ENCODE measurements at places on chromosomes 4 and X.

GRCh38 chr4:139957065-139957464 is 196.9 kb downstream of the MAML3 start:
- DNase-seq = no peak

DNA sequence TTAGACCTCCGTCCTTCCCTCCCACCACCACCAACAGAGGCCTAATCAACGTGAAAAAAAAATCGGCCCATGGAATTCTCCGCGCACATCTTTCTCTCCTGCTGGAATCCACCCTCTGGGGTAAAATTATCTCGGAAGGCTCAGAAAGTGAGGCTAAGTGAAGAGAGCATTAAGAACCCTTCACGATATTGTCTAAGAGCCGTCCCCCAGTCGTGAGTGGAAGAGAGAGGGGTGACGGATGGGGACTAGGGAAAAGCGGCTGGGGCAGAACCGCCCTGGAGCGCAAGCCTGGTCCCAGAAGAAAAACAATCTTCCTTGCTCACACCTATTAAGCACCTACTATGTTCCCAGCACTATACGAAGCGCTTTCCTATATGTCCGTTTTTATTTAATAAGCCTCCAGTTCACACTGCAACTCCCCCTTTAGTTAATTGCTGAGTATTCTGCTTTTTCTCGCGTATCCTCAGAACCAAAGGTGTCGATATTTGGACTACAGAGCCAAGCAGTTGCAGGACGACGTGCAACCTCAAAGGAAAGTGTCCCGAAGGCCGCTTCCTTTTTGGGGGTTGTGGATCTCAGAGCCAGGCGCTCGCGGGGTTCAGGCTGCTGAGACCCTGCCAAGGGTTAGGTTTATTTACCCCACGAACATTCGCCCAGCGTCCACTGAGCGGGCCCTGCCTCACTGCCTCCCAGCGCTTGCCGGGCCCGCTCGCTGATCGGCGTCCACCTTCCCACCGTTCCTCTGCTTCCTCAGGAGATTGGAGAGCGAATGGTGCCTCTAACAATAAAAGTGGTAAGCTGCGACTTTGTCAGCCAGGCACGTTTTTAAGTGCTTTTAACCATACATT is 889 bp downstream of the MGARP start:
- DNase-seq = no peak

- DNase-seq = peak; percentile 21
Measured at GRCh38 chr4:87848622-87849351, 16.0 kb downstream of the MEPE start.

DNA sequence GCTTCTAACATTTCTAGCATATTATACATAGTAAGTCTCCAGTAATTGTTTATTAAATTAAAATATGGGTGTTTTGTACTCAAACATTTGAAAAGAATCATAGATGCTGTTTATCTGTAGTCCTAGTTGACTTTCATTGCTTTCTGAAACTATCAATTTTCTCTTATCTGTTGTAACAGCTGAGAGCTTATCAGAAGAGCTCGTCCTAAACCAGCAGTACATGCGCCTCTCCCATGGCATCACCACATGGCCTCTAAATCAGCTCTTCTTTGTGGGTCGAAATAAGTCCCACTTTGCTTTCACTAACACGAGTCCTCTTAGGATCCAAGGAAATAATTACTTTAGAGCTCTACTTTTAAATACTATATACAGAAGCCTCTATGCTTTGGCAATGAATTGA is 55.1 kb downstream of the PPP3CA start:
- no peak for DNase-seq

DNA sequence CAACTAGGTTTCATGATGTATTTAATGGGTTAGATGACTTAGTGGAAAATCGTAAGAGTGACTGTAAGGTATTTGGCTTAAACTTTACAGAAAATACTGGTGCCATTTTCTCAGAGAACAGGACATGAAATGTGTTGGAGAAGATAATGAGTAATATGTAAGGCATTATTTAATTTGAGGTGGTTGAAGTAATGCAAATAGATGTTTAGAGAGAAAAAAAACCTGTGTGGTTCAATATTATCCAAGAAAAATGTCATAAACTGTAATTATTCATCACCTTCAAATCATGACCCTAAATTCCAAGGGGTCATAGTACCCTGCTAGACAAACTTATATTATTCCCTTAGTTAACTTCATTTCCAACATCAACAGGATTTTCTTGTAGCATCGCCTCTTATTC is 171.7 kb downstream of the EPHA5 start:
- no peak for DNase-seq

GRCh38 chr4:163484906-163485305 is 9.6 kb upstream of the TMA16 start:
- peak; percentile 39 for DNase-seq

DNA sequence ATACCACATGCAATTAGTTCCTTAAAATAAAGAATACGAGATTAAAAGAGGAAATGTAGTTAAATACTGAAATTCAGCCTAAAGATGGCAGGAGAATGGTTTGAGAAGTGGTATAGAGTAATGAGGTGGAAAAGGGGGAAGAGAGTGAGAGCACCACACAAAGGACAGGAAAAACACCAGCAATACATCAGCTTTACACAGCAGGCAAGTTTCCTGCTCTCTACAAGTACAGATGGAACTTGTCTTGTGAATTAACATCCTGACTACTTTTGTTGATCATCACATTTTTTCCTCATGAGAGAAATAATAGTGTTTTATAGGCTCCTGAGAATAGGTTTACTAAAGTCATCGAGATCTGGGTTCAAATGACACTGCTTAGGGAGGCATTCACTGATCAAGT is 2.9 kb upstream of the UNC5C start:
- no peak for DNase-seq

DNA sequence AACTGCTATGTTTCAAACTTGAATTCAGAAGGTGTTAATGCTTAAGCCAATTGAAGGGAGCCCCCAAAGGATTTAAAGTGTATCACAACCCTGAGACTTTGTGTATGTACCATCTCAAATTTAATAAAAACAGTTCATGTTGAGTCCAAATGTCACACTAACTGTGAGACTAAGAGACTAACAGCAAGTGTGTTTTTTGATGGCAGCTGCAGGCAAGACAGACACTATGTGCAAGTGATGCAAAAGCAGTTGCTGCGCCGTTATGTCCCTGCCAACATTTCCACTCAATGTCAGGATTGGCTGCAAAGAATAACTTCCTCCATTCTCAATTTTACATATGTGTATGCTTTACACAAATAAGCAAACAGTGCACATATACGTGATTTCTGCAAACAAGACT is 594.6 kb downstream of the IL15 start:
- no peak for DNase-seq
